Foreskin keratinocyte (primary cell): ENCODE measurements at places on chromosomes 5 and 9. TPM values are rescaled to one million over a fixed set of nuclear protein-coding genes. Genes with fewer than 3 reads are reported as not detected.

The BNC2 gene
- total RNA-seq = 0.56 and 0.85 TPM in 2 replicates

GRCh38 chr5:131396015-131396414, 132.2 kb downstream of the CDC42SE2 start:
- DNase-seq = no peak

- DNase-seq = no peak
Measured at GRCh38 chr5:156354571-156354970, 27.6 kb downstream of the SGCD start.

The WNT8A gene
- total RNA-seq = not detected in 2 replicates

DNA sequence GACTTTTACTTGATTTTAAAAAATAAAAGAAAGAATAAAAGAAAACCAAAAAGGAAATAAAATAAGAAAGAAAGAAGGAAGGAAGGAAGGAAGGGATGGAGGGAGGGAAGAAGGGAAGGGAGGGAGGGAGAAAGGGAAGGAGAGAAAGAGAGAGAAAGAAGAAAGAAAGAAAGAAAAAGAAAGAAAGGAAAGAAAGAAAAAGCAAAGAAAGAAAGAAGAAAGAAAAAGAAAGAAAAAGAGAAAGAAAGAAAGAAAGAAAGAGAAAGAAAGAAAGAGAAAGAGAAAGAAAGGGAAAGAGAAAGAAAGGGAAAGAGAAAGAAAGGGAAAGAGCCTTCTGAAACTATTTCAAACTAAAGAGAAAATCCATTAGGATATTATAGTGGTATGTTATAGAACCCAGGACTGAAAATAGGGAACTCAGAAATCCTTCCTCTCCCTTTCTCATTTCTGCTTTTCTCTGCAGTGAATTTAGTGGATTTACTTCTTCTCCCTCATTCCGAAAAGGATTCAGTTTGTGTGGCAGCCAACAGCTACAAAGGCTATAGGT, 414.7 kb upstream of the CCNG1 start:
- no peak for DNase-seq

GRCh38 chr9:6330958-6331634, 2.9 kb downstream of the TPD52L3 start:
- DNase-seq = no peak

DNA sequence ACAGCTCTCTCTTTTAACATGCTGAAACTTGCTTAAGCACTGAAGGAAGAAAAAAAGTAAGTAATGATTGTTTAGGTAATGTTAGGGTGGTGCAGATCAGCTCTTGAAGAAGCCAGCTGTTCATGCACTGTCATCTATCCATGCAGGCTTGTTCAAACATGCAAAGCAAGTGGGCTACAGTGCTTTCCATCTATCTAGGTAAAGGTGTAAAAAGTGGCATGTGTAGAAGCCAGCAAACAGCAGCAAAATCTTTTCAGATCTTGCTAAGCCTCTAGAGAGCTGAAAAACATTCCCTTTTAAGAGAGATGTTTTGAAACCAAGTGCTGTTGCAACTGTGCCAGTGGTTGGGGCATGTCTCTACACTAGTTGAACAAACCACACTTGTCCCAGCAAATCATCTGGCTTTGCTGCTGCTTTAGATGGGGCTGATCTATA, 214.4 kb downstream of the EFNA5 start:
- peak; percentile 91 for DNase-seq

GRCh38 chr9:32698706-32699277, 63.3 kb upstream of the TAF1L start:
- DNase-seq = peak; percentile 60

DNA sequence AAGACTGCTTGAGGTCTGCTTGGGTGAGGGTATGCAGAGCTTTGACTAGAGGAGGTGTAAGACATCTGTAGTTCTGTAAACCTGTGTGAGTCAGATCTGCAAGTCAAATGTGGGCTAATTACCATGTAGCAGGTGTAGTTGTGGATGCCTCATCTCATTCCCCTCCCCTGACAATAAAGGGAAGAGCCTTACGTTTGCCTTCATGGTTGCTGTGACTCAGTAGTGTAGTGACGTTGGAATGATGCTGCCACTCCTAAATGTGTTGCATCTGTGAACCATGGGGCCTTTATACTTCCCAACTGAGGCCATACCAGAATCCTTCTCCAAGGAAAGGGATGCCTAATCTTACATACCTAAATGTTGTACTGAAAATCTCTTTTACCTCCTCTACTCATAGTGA, 26.0 kb downstream of the PRDM6 start:
- no peak for DNase-seq

DNA sequence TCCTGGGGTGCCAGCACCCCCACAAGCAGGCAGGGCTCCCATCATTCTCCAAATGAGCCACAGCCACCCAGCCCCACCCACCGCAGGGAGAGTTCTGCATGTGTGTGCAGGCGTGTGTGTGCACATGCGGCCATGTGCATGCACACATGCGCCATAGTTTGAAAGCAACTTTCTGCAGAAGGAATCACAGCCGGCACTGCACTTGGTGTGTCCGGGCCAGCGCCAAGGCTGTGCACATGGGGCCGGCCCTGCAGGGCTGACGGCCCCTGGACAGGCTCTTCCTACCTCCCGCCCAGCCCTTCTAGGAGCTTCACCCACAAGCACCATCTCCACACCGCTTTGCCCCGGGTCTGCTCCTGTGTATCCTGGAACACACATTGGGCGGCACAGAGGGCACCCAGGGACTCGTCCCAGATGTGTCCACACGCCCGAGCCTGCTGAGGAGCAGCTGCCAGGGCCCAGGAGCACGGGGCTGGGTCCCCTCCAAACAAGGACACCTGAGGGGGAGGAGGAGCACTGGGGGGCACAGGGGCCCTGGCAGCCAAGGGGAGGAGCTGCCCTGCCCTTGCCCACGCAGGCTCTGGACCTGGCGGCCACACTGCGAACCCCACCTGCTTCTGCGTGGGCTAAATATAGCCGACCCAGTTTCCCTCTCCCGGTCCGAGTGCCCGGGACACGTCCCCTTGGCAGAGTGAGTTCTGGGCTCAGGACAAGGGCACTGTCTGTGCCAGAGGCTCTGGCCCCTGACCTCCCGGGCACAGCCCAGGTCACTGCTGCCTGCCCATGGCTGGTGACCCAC, 19.1 kb downstream of the TPPP start:
- DNase-seq = no peak

DNA sequence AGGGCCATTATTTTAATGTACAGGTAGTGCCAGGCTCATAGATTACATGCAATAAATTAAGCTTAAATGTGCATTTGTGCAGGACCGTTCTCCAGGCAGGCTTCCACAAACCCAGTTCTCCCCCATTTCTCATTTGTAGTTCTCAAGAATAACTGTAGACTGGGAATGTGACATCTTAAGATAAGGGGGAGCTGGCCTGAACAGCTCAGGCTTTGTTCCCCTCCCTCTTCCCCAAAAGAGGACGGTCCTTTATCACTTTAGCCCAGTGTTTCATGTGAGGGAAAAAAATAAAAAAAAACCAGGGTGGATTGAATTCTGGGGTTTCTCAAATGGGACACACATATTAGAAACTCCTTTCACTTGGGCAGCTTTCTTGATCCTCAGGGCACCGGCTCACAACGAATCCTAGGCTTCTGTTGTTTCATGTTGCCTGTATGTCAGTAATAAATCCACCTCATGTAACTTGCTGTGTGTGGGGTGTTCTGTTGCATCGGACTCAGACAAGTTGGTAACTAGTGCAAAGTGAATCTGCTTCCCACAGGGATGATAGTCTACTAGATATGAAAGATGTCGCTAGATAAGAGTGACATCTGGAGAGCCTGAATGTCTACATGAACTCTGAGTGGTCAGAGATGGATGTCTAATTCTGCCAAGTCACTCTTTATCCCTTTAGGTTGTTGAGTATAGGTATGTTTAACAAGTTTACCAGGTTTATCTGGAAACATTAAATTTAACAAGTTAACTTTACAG, 2030.6 kb upstream of the NUDT12 start:
- DNase-seq = no peak

DNA sequence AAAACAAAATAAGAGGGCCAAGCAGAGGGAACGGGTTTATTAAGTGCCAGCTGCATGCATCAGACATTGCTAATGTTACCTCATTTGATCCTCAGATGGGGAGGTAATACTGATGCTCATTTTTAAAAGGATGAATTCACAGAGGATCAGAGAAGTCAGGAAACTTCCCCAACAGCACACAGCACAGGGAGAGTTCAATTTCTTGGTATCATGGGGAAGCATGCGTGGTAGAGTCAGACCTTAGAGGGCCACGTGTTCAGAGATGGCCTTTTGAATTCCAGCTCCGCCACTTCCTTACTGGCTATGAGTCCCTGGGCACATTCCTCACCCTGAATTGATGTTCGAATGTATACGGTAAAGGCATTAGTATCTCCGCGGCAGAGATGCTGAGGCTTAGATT, 108.3 kb downstream of the MYO10 start:
- DNase-seq = no peak

DNA sequence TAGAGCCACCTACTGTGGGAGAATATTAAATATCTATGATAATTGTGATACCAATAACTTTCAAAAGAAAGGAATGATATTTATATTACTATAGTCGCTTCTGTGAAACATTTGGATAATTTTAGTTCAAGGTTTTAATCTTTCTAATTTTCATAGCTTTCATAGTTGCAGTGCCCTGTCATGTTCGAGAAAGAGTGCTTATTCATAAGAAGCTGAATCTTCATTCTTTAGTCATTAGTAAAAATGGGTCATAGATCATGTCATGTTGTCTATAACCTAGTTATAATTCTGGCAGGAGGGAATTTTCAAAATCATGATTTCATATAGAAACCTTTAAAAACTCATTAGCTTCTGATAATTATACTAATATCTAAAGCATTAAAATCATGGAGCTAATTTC, 685.6 kb downstream of the CETN3 start:
- peak; percentile 40 for DNase-seq

- no peak for DNase-seq
Measured at GRCh38 chr5:36052538-36052937, 14.1 kb downstream of the UGT3A2 start.

GRCh38 chr5:7578071-7578470, 182.1 kb downstream of the ADCY2 start:
- DNase-seq = no peak

DNA sequence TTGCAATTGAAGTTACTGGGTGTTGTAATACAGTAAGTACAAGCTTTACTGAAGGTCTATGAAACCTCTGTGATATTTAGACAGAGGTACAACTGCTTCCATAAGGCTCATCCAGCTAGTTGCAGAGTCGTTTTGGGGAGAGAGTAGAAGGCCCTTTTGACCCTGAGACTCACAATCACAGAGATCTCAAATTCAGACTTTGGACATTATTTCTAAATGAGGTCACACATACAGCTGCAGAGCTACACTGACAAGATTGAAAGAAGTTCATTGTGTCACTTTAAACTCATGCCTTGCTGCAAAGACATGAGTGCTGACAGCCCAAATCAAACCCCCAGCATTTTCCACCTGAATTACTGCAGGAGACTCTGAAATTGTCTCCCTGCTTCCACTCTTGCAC, 205.9 kb upstream of the TMEM161B start:
- DNase-seq = no peak

The UBQLN1 gene
- 97.1 and 99.7 TPM in 2 replicates for total RNA-seq

DNA sequence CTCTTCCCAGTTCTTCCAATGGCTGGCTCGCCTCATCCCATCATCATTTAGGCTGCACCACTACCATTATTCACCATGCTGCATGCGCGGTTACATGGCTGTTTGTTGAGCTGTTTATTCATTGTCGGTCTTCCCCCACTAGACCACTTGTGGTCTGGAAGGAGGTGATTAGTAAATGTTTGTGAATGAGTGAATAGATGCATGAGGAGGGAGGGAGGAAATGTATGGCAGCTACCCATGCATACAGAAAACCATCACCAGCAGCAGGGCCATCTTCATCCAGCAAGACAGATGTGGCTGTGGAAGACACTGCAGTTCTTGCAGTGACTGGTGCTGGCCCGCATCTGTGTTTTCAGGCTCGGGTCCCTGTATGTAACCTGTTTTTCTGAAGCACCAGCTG, 113.3 kb upstream of the SAP30L start:
- DNase-seq = no peak

The RBM22 gene
- 43.2 and 47.2 TPM in 2 replicates for total RNA-seq

- DNase-seq = no peak
Measured at GRCh38 chr5:109697339-109697738, 7.6 kb downstream of the MAN2A1 start.

The SURF4 gene
- total RNA-seq = 215 and 233 TPM in 2 replicates

GRCh38 chr5:55935371-55935770, 59.4 kb downstream of the IL6ST start:
- no peak for DNase-seq

GRCh38 chr5:39730006-39730405, 305.2 kb upstream of the DAB2 start:
- no peak for DNase-seq

DNA sequence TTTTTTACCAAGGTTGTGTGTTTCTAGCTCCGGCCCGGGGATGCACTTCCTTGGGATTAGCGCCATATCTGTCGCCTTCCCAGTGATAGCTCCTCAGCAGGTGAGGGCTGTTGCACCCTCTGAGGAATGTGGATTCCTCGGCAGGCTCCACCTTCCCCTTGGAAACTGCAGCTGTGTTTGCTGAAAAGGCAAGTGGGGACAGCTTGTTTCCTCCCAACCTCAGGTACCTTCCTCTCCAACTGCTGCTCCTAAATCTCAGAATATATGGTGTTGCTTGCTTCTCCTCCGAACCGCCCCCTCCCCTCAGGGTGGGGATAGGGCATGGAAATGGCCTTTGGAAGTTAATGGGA, 1.3 kb downstream of the SLC1A1 start:
- no peak for DNase-seq

- no peak for DNase-seq
Measured at GRCh38 chr9:16721972-16722371, 148.5 kb downstream of the BNC2 start.

GRCh38 chr5:148255456-148255855, 13.1 kb upstream of the SPINK13 start:
- DNase-seq = peak; percentile 45

DNA sequence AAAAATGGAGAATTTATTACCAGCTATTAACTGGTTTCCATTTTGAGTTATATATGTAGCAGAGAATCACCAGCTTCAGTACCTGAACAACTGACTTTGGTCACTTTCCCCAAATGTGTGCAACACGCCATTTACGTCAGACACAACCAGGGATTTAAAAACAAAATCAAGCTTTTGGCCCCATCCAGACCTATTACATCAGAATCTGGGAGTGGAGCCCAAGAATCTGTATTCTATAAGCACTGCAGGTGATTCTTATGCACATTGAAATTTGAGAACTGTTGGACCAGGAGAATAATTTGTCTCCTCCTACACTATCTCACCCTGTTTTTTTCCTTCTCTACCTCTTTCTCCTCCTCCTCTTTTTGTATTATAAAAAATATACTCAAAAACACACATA, 295.9 kb downstream of the PRELID2 start:
- DNase-seq = no peak

DNA sequence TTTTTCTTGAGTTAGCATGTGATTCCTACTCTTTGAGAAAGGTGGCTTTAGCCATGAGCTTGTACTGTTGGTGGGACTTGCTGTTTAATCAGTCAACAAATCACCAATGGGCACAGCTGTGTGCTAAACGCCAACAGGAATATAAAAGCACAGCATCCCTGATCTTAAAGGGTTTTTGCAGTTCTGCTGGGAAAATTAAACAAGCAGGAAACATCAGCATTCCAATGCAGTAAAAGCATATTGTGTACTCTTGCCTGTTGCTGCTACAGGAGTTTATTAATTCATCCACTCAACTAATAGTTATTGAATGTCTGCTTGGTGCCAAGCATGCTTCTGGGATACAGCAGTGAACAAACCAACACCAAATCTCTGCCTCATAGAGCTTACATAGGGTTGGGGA, 27.4 kb upstream of the F2RL1 start:
- peak; percentile 15 for DNase-seq
